ENCODE measurements at places on chromosomes 16 and 17. TPM values are rescaled to one million over a fixed set of nuclear protein-coding genes. Genes with fewer than 3 reads are reported as not detected.

DNA sequence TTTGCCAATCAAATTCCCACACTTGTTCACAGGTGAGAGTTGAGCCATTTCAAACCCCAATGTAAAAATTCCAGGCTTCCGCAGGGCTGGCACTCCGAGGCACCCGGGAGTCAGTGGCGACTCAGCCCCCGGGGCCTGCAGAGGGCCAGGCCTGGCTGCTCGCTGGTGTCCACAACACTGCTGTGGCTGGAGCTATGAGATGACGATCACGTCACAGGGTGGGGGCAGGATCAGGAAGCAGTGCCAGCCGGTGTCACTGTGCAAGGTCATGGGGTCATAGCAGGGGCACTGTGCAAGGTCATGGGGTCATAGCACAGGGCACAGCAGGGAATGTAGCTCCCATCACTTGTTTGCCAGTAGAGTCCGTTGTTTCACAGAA is 7.8 kb downstream of the VPS4A start:
- peaks cover 48% of the 10 kb centered on the region for H3K36me3 ChIP-seq
- no peak overlapping the region for H3K27ac ChIP-seq
- no peak for DNase-seq
- H3K4me3 ChIP-seq = no peak overlapping the region
- peaks cover 13% of the 10 kb centered on the region for H3K4me1 ChIP-seq

Gene MMP15
- total RNA-seq = 15.6 TPM

- DNase-seq = no peak
- H3K36me3 ChIP-seq = no peaks in the 10 kb centered on the region
- H3K27ac ChIP-seq = no peak overlapping the region
- no peaks in the 10 kb centered on the region for H3K27me3 ChIP-seq
- H3K4me1 ChIP-seq = peaks cover 19% of the 10 kb centered on the region
Observed at GRCh38 chr16:10517868-10518267, 62.5 kb downstream of the EMP2 start.

DNA sequence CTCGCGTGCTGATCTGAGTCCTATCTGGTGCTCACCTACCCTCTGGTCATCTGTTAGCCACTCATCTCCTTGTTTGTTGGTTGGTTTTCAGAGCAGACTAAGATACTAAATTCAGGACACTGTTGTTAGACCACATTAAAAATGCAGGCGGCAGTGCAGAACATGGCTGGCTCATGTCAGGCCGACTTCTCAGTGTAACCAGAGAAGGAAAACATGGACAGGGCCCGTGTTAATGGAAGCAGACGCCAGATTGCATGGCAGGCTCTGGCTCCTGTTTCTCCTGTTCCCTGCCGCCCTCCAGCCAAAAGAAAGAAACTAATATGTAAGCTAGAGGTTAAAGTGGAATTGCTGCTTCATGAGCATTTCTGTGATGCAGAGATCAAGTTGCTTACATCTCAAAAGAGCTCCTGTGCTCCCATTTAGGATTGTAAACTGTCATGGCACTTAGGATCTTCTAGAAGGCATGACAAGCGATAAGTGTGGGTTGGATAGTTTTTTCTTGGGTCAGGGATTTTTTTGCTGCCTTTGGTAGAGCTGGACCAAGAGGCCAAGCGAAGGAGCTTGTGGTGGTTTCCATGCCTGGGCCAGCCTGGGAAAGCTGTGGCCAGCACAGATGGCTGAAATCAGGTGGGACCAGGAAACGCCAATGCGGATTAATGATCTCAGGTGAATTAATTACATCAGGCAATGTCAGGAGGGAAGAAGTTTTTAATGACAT is 56.1 kb downstream of the YPEL2 start:
- H3K27ac ChIP-seq = no peak overlapping the region
- H3K4me3 ChIP-seq = no peak overlapping the region
- DNase-seq = no peak
- no peaks in the 10 kb centered on the region for H3K27me3 ChIP-seq
- peaks cover 11% of the 10 kb centered on the region for H3K4me1 ChIP-seq

Gene FTSJ3
- 8.6 TPM for total RNA-seq

Gene LGALS3BP
- total RNA-seq = 46.7 TPM

DNA sequence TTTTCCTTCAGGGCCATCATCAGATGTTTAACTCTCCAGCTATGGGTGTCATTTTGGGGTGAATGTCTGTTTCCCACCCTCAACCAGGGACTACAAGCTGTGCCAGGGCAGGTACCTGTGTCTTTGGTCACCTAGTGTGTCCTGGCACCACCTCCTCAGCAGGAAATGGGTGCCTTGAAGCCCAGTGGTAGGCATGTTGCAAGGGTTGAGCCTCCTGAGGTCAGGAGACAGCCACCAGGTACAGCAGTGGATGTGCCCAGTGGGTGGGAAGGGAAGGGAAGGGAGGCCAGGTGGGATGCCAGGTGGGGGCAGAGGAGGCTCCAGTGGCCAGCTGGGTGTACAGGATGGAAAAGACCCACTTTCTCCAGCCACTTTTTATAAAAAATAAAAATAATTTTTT is 25.5 kb upstream of the ADORA2B start:
- H3K4me1 ChIP-seq = no peaks in the 10 kb centered on the region
- no peak overlapping the region for H3K27ac ChIP-seq
- no peaks in the 10 kb centered on the region for H3K36me3 ChIP-seq
- DNase-seq = no peak
- H3K4me3 ChIP-seq = no peak overlapping the region
- H3K27me3 ChIP-seq = no peaks in the 10 kb centered on the region

Gene CCL5
- 3.5 TPM for total RNA-seq

- no peak overlapping the region for H3K4me3 ChIP-seq
- H3K36me3 ChIP-seq = peaks cover 13% of the 10 kb centered on the region
Observed at GRCh38 chr17:75727391-75727790, 6.1 kb downstream of the ITGB4 start.

DNA sequence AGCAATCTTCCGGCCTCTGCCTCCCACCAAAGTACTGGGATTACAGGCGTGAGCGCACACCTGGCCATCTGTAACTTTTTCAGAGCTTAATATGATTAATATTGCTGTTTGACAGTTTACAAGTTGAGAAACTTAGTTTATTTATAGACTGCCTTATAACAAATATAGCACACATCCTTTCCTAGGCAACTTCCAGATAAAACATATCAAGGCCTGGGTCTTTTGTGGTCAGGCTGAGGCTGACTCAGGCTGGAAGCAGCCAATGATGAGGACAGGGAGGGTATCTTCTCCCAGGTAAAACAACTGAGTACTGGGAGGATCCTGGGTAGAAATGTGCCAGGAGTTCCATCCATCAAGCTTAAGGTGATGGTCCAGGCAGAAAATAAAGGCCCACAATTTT is 16.2 kb downstream of the LUC7L start:
- no peak for DNase-seq
- H3K27me3 ChIP-seq = no peaks in the 10 kb centered on the region
- H3K4me1 ChIP-seq = no peaks in the 10 kb centered on the region

Gene USP32
- 15.5 TPM for total RNA-seq

GRCh38 chr16:75087375-75087979 is 29.1 kb downstream of the LDHD start:
- peaks cover 3% of the 10 kb centered on the region for H3K4me1 ChIP-seq
- H3K4me3 ChIP-seq = no peak overlapping the region
- H3K27me3 ChIP-seq = no peaks in the 10 kb centered on the region
- DNase-seq = no peak
- H3K27ac ChIP-seq = no peak overlapping the region
- H3K36me3 ChIP-seq = no peaks in the 10 kb centered on the region

GRCh38 chr17:50469208-50469605 is 527 bp upstream of the CHAD start:
- peak overlapping the region; percentile 7 for H3K4me3 ChIP-seq
- no peak for DNase-seq
- H3K36me3 ChIP-seq = no peaks in the 10 kb centered on the region
- H3K27ac ChIP-seq = no peak overlapping the region

DNA sequence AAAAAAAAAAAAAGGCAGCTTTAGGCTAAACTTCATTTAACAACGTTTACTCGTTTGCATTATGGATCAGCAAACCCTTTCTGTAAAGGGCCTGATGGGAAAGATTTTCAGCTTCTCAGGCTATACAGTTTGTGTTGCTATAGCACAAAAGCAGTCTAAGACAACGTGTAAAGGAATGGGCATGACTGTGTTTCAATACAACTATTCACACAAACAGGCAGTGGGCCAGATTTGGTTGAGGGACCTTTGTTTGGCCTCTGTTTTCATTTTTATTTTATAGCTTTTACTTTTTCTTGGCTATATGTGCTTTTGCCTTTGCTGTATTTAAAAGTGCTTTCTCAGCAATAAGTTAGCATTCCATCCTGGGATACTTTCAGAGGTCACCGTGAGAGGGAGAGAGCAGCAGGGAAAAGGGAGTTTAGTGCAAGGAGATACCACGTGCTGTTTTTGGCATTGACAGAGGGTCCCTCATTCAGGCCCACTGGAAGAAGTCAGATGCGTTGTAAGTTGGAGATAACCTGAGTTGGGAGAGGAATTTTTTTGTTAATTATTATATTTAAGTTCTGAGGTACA is 335.6 kb downstream of the UTP18 start:
- no peaks in the 10 kb centered on the region for H3K4me1 ChIP-seq
- H3K36me3 ChIP-seq = no peaks in the 10 kb centered on the region
- H3K4me3 ChIP-seq = no peak overlapping the region
- H3K27me3 ChIP-seq = no peaks in the 10 kb centered on the region

GRCh38 chr17:6059406-6059805 is 10.8 kb upstream of the WSCD1 start:
- DNase-seq = no peak
- no peaks in the 10 kb centered on the region for H3K4me1 ChIP-seq
- H3K36me3 ChIP-seq = no peaks in the 10 kb centered on the region
- H3K4me3 ChIP-seq = no peak overlapping the region
- H3K27me3 ChIP-seq = no peaks in the 10 kb centered on the region
- no peak overlapping the region for H3K27ac ChIP-seq

Gene ALDH3A1
- not detected for total RNA-seq

Gene PDE6G
- not detected for total RNA-seq

GRCh38 chr17:77772461-77772897 is 186.0 kb upstream of the TNRC6C start:
- no peaks in the 10 kb centered on the region for H3K27me3 ChIP-seq
- H3K4me3 ChIP-seq = no peak overlapping the region
- DNase-seq = peak; percentile 37
- no peaks in the 10 kb centered on the region for H3K4me1 ChIP-seq

- DNase-seq = no peak
- H3K4me3 ChIP-seq = no peak overlapping the region
- no peaks in the 10 kb centered on the region for H3K4me1 ChIP-seq
- H3K27me3 ChIP-seq = no peaks in the 10 kb centered on the region
Observed at GRCh38 chr17:9174779-9175574, 153.7 kb downstream of the NTN1 start.

DNA sequence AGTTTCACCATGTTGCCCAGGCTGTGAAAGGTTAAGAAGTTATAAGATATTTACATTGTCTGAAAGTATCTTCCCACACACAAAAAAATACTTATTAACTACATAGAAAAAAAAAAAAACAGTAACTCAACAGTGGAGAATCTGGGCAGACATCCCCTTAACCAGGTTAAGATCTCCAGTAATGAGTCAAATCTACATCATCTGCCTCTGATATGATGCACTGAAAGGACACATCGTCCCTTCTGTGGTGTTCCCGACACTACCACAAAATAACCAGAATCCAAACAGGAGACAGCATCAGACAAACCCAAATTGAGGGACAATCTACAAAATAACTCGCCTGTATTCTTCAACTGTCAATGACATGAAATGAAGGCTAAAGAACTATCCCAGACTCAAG is 40.0 kb downstream of the CMTM4 start:
- no peaks in the 10 kb centered on the region for H3K36me3 ChIP-seq
- DNase-seq = no peak
- H3K27ac ChIP-seq = no peak overlapping the region
- no peaks in the 10 kb centered on the region for H3K27me3 ChIP-seq
- no peak overlapping the region for H3K4me3 ChIP-seq

- no peak overlapping the region for H3K27ac ChIP-seq
- H3K4me3 ChIP-seq = no peak overlapping the region
Observed at GRCh38 chr16:61820398-61820797, 215.8 kb downstream of the CDH8 start.

DNA sequence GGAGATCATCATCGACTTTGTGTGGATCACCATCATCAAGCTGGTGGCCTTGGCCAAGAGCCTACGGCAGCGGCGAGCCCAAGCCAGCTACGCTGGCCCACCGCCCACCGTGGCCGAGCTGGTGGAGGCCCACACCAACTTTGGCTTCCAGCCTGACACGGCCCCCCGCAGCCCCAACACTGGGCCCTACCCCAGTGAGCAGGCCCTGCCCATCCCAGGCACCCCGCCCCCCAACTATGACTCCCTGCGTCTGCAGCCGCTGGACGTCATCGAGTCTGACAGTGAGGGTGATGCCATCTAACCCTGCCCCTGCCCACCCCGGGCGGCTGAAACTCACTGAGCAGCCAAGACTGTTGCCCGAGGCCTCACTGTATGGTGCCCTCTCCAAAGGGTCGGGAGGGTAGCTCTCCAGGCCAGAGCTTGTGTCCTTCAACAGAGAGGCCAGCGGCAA is 72.5 kb downstream of the COG7 start:
- no peak overlapping the region for H3K4me3 ChIP-seq
- DNase-seq = no peak
- no peaks in the 10 kb centered on the region for H3K4me1 ChIP-seq
- no peaks in the 10 kb centered on the region for H3K36me3 ChIP-seq

Gene SULT1A4
- total RNA-seq = 3.0 TPM

Gene PLEKHG4
- total RNA-seq = 4.8 TPM

Gene CLUH
- 47.7 TPM for total RNA-seq

- H3K4me3 ChIP-seq = no peak overlapping the region
- no peak for DNase-seq
- peaks cover 23% of the 10 kb centered on the region for H3K36me3 ChIP-seq
- H3K4me1 ChIP-seq = no peaks in the 10 kb centered on the region
Observed at GRCh38 chr16:72884573-72884972, 163.4 kb downstream of the ZFHX3 start.

Gene PYCARD
- 12.0 TPM for total RNA-seq

GRCh38 chr16:59604354-59604753 is 870.2 kb upstream of the GOT2 start:
- H3K4me1 ChIP-seq = no peaks in the 10 kb centered on the region
- no peaks in the 10 kb centered on the region for H3K36me3 ChIP-seq
- H3K27ac ChIP-seq = no peak overlapping the region

- DNase-seq = peak; percentile 21
- H3K4me1 ChIP-seq = no peaks in the 10 kb centered on the region
- no peaks in the 10 kb centered on the region for H3K27me3 ChIP-seq
Observed at GRCh38 chr17:6498901-6499540, 54.8 kb downstream of the PIMREG start.

GRCh38 chr17:6430769-6431168 is 4.2 kb downstream of the AIPL1 start:
- no peak overlapping the region for H3K4me3 ChIP-seq
- no peaks in the 10 kb centered on the region for H3K36me3 ChIP-seq
- DNase-seq = no peak
- no peaks in the 10 kb centered on the region for H3K27me3 ChIP-seq

- H3K27ac ChIP-seq = no peak overlapping the region
- no peak for DNase-seq
- H3K4me1 ChIP-seq = peaks cover 5% of the 10 kb centered on the region
Observed at GRCh38 chr16:16143038-16143763, 80.1 kb downstream of the ABCC6 start.

GRCh38 chr17:5861246-5861645 is 208.9 kb upstream of the WSCD1 start:
- no peaks in the 10 kb centered on the region for H3K4me1 ChIP-seq
- no peaks in the 10 kb centered on the region for H3K27me3 ChIP-seq
- H3K4me3 ChIP-seq = no peak overlapping the region
- DNase-seq = no peak
- H3K27ac ChIP-seq = no peak overlapping the region

- no peak overlapping the region for H3K4me3 ChIP-seq
- H3K27me3 ChIP-seq = no peaks in the 10 kb centered on the region
- peaks cover 11% of the 10 kb centered on the region for H3K4me1 ChIP-seq
- no peak overlapping the region for H3K27ac ChIP-seq
Observed at GRCh38 chr16:85347213-85347591, 234.9 kb upstream of the CIBAR2 start.
